Cortex of kidney (tissue), 1 donor: ENCODE measurements at places on chromosomes 1 and 21.

DNA sequence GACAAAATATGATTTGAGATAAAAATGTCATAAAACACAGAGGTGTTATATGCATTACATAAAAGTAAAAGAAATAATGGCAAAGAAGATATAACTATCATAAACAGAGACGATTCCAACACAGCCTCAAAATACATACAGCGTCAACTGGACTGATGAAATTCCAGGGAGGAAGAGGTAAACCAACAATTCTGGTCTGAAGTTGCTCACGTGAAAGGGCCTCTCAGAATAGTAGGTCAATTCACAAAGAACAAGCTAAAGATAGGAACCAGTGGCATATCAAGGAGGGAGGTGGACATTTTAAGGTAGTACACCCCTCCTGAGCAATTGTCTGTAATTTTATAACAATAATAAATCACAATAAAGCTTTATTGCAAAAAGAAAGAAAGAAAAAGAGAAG lies 18.6 kb downstream of the SLC2A5 start:
- DNase-seq: no peak

- no peak for DNase-seq
Observed at GRCh38 chr1:3639397-3639911, 10.4 kb downstream of the WRAP73 start.

DNA sequence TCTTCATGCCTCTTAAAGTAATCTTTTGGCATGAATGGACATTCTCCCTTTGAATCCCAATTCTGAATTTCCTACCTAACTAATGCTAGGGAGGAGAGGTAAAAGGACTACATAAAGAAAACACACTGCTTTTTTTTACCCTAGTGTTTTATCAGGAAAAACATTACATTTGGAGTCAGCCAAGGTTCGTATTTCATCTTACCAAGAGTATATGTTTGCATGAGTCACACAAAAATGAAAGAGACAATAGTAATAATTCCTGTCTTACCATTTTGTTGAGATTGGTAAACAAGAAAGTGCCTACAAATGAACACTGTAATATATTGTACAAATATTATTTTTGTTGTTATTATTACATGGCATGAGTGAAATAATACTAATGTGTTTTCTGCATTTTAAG lies 112.9 kb upstream of the WARS2 start:
- no peak for DNase-seq

DNA sequence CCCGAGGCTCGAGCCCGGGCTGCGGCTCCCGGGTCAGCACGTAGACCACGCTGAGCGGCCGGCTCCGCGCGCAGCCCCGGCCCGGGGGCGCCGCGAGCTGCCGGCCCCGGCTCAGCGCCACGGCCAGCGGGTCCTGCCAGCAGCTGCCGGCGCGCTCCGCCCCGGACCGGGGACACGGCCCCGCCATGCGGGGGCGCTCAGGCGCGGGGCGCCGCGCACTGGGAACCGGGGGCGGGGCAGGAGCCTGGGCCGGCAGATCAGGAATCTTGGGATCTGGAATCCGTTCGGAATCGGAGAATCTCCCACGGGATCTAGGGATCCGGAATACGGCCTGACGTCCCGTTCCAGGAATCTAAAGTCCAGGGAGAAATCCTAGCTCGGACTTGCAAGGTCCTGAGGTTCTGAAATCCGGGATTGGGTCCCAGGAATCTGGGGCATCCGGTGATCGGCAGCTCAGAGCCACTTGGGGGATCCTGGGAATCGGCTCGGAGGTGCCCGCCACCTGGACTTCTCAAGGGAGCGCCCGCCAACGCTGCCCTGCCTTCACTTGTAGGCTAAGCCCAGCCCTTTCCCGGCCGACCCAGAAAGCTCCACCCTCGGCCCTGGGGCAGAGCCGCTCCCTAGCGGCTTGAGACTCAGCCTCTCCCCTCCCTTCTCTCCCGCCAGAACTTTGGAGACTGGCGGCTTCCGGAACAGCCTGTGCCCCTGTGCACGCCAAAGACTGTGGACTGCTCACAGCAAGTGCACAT lies at the start of gene MAP3K6:
TSS of gene MAP3K6 (minus strand) at position 551 of the 749 bp plus-strand sequence. CDS start at position 187, 364 bp downstream.
- peak; percentile 42 for DNase-seq

- DNase-seq: no peak
Observed at GRCh38 chr1:4612991-4613390, 41.4 kb upstream of the AJAP1 start.
